ENCODE measurements at places on chromosomes 6 and 20.

DNA sequence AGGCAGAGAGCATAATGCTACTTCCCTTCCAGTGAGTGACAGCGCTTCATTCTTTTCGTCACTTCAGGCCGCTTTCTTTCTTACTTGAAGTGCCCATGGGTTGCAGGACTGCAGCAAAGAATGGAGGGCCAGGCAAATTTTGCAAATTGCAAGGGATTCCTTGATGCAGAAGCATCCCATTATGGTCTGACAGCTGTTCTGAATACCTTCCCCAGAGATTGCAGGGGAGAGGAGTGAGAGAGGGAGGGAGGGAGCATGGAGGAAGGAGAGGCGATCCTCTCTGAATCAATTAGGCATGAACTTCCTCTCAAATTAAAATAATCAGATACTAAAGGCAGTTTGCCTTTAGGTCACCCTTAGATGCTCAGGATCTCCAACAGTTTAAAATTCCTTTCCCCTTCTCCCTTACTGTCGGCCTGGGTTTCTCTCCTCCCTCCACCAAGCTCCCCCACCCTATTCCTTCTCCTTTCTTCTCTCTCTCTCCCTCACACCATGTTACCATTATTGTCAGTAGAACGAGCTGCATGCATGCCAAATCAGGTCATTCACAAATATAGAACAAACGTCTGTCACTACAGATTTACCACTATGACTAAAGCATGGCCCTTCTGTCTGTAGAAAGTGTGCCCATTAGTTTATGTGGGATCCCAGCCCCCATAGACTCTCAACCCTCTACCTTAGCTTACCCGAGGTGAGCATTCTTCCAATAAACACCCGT, 289.2 kb downstream of the CD83 start:
- DNase-seq, result no peak

DNA sequence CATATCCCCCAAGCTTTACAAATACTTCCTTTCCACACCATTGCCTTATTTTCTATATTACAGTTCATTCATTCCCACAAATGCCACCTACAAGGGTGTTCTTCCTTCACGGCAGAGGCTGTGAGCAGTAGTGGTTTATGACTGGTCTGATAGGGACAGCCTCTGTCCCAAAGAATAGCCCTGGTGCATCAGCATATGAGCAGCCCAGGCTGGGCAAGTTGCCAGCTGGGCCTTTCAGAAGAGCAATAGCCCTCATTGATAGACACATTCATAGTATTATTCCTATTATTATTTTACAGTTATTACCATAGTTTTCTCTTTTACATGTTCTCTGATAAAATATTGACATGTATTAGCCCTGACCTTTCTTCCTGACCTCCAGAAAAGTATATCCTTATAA, 149.9 kb downstream of the MMS22L start:
- DNase-seq, result no peak

- DNase-seq, result no peak
These were observed 171.9 kb upstream of the JARID2 start for GRCh38 chr6:15073883-15074465.

DNA sequence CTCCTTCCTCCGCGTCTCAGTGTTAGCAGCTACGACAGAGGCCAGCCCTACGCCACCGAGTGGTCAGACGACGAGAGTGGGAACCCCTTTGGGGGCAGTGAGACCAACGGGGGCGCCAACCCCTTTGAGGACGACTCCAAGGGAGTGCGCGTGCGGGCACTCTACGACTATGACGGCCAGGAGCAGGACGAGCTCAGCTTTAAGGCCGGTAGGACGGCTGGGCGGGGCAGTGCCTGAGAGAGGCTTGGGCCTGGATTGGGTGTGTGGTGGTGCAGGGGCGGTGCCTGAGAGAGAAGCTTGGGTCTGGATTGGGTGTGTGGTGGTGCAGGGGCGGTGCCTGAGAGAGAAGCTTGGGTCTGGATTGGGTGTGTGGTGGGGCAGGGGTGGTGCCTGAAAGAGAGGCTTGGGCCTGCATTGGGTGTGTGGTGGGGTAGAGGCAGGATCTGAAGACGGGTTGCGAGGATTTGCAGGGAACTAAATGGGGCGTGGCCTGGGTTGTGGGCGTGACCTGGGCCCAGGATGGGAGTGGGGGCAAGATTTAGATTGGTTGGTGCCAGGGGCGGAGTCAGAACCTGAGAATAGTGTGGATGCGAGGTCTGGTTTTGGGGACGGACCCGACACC, 24.4 kb downstream of the SPDEF start:
- no peak for DNase-seq

GRCh38 chr6:89085409-89086205, 5.1 kb downstream of the PNRC1 start:
- no peak for DNase-seq

DNA sequence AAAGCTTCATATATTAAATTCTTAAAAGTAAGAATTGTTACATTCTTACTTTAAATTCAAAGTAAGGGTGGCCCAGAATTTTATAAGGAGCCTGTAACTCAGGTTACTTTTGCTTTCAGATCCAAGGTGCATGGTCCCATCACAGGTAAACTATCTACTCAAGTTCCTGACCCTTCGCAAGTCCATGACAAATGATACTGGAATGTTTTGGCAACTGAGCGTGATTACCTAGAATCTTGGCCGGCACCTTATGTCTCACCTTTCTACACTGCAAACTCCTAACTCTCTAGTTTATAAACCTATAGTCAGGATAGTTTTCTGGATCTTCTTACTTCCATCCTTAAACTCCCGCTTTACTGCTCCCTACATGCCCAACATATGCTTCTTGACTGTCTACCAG, 67.9 kb upstream of the HMGN3 start:
- no peak for DNase-seq

- DNase-seq, result no peak
These were observed 217.3 kb downstream of the LRFN2 start for GRCh38 chr6:40369891-40370290.

- no peak for DNase-seq
These were observed 288.7 kb downstream of the CD109 start for GRCh38 chr6:73984571-73985210.

DNA sequence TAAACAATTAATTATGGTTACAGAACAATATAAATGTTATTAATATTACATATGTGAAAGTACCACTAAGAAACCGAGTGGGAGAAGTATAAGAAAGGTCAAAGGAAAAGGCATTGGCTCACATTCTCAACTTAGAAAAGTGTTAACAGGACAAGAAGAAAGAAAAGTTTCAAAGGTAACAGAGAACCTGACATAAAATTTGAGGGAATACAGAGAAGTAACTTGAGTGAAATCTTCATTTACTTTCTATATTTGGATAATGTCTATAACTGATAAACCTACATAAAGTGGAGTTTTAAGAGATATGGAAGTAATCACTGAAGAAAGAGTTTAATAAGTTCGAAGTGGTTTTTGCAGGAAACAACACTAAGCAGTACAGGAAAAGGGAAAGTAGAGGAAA, 30.1 kb downstream of the REPS1 start:
- no peak for DNase-seq

- no peak for DNase-seq
These were observed 73.7 kb downstream of the ZFAND3 start for GRCh38 chr6:37893257-37893656.

DNA sequence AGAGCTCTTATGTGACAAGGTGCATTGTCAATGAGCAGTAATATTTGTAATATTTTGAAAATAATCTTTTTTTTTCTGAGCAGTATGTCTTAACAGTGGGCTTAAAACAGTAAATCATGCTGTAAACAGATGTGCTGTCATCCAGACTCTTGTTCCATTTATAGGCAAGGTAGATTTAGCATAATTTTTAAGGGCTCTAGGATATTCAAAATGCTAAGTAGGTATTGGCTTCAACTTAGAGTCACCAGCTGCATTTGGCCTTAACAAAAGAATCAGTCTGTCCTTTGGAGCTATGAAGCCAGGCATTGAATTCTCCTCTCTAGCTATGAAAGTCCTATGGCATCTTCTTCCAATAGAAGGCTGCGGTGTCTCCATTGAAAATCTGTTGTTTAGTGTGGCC, 63.7 kb downstream of the ME1 start:
- DNase-seq, result no peak

GRCh38 chr20:20000211-20000968, 16.8 kb upstream of the NAA20 start:
- no peak for DNase-seq

DNA sequence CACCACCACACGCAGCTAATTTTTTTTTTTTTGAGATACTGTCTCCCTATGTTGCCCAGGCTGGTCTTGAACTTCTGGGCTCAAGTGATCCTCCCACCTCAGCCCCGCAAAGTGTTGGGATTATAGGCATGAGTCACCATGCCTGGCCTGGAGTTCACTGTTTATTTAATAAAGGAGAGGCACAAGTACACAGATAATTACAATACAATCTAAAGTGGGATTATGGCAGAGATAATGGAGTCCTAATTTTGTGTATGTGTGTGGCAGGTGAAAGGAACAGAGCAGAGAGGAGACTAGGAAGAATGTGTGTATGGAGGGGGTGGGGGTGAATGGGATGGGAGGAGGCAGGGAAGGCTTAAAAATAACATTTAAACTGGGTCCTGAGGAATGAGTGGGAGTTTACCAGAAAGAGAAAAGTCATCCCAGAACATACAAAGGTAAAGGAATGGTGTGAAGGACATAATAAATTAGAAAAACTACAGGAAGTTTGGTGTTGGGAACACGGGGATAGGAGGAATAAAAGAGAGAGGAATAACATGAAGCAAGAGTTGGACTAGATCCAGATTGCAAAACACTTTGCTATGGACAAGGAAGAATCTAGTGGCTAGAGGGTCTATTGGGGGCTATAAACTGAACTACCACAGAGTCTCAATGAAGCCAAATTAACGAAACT, 4.4 kb downstream of the NCOA5 start:
- no peak for DNase-seq

DNA sequence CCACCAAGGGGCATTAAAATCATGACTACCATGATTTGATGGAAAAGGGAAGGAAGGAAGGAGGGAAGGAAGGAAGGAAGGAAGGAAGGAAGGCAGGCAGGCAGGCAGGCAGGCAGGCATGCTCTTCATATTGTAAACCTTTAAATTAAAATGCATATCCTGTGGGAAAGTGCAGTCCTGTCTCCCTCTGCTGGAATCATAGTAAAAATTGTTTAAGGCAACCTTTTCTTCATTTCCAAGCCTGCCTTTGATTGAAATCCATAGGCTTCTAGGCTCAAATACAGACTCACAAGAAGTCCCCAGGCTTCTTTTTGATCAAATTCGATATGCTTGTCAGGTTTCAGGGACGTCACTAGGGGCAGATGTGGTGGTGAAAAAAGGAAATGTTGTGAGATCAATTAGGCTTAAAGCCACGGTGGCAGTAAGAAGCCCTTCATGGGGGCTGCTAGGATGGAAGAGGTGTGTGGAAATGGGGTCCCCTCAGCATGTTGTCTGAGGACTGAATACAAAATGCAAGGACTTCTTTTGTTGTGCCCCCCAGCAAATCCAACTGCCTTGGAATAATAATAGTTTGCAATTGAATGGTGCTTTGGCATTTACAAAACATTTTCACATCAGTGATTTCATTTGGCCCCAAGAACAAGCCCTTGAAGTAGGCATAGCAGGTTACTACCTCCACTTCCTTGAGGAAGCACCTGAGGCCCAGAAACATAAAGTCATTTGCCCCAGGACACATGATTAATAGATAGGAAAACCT, 25.6 kb upstream of the GABRR1 start:
- no peak for DNase-seq

All from stimulated activated CD8-positive, alpha-beta memory T cell treated with anti-CD3 and anti-CD28 coated beads, Interleukin-12 subunit alpha, Interleukin-12 subunit beta, amount 100 ng/mL, for 1 hour (primary cell).